Breast epithelium (tissue), 4 donors: ENCODE measurements at places on chromosomes 3 and 15. TPM values are rescaled to one million over a fixed set of nuclear protein-coding genes. Genes with fewer than 3 reads are reported as not detected.

- DNase-seq, result no peak
Observed at GRCh38 chr3:129622933-129623332, 16.5 kb upstream of the PLXND1 start.

GRCh38 chr15:75924576-75924975, 20.9 kb downstream of the FBXO22 start:
- no peak for DNase-seq

Gene DCBLD2
- 46.7 TPM for total RNA-seq

DNA sequence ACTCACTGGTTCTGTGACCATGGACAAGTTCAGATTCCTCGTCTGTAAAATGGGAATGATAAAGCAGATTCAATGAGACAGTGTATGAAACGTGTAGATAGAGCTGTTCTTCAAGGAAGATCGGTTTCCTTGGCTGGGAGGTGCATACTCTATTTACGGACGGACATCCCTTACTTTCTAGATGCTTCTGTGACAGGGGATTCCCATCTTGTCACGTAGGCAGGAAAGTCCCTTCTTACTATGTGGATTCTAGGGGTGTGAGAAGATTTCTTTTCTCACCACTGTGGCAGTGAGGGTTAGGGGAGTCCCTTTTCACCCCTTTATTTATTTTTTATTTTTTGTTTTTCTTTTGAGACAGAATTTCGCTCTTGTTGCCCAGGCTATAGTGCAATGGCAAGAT, 180.9 kb upstream of the TBL1XR1 start:
- no peak for DNase-seq

DNA sequence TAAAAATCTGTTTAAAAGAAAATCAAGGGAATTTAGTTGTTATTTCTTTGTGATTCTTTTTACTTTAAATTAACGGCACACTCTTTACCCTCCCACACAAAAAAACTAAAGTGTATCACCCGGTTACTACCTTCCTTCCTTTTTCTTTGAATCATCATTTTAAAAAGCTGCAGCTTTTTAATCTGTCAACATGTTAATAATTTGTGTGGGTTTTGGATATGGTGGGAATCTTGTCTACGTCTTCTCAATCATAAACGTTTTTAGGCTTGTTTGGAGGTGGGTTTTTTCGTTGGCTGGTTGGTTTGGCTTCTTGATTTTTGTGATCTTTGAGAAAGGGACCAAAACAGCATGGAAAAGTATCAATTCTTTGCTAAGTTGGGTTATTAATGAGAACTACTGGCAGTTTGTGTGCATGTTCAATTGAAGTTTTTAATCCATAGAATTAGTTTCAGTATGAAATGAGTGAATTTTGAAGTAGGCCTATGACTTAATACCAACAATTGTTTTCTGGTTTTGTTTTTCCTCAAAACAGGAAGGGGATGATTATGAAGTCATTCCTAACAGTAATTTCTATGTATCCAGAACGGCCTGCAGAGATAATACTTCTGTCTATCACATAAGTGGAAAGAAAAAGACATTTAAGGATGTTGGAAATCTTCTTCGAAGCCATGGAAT, 4.5 kb downstream of the SMC4 start:
- no peak for DNase-seq

- no peak for DNase-seq
Observed at GRCh38 chr3:71241246-71241901, 342.2 kb downstream of the FOXP1 start.

Gene LDHAL6B
- not detected for total RNA-seq

- DNase-seq, result no peak
Observed at GRCh38 chr15:84714821-84715220, 1.1 kb downstream of the SEC11A start.

Gene C3orf20
- total RNA-seq, result 0.16 TPM

DNA sequence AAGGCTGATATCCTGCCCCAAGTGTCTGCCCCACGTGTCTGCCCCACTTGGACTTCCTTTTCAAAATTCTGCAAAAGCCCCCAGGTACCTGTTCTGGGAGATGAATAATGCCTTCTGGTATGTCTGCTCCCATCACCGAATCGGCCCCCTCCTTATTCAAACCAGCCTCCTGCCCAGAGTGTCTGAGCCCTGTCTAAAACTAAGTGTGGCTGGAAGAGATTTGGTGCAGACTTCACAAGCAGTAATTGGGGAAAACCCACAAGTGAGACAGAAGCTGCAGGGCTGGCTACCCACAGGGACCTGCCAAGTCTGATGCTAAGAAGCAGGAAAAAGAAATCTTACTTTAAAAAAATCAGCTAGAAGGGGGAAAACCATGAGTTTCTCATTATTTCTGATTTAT, 85.1 kb downstream of the DUT start:
- no peak for DNase-seq

GRCh38 chr15:66842710-66843441, 140.8 kb downstream of the SMAD6 start:
- peak; percentile 59 for DNase-seq

DNA sequence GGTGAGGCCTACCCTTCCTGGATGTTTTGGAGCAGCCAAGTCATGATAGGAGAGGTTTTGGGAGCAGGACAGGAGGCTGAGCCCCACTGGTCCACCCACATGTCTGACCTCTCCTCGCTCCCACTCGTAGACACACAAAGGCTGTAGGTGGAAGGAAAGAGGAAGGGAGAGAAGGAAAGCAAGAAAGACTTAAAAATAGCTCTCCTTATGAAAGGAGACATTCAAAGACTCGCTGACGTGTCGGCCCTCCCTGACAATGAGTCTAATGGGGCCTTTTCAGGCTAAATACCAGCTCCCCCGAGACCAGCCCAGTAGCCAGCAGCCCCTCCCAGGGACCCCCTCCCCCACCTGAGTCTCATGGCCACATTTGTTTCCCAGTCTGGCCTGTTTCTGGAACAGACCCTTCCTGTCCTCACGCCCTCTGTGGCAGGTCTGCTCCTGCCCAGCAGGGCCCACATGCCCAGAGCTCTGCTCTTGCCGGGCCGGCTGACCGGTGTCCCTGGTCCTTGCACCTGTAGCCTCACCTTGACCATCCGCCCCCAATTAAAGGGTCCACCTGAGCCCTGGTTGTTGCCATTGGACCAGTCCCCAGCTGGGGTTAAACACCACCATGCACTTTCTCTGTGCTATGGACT, 49.3 kb downstream of the FGD5 start:
- DNase-seq, result no peak
